Heart right ventricle (tissue), 16 donors: ENCODE measurements at places on chromosomes 2 and 18. TPM values are rescaled to one million over a fixed set of nuclear protein-coding genes. Genes with fewer than 3 reads are reported as not detected.
A peak's percentile ranks its signal among the peaks of the same experiment; 100 is the strongest.

- DNase-seq: no peak
Observed at GRCh38 chr2:48722391-48722790, 33.1 kb downstream of the LHCGR start.

DNA sequence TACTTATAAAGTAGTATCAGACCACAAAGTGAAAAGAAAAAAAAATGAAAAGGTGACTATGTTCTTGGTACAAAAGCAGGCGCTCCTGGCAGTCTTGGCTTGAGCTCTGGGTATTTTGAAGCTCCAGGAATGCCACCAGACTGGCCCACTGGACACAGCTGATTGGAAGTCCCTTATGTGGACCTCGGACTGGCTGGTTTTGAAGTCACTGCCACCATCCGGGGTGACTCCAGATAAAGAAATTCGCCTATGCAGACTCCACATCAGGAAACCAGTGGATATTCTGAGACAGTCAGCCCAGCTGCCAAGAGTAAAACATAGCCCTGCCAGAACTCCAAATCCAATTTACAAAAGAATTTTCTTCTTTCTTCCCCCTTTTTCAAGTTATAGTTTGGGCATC, 28.0 kb downstream of the ACKR3 start:
- DNase-seq: no peak

- DNase-seq: no peak
Observed at GRCh38 chr18:7147399-7147798, 29.8 kb upstream of the LAMA1 start.

GRCh38 chr2:85459771-85460170, 41.3 kb downstream of the SH2D6 start:
- DNase-seq: no peak

GRCh38 chr2:178825183-178825582, 18.0 kb upstream of the TTN start:
- no peak for DNase-seq

The RAB6C gene
- 0.09 TPM for total RNA-seq

DNA sequence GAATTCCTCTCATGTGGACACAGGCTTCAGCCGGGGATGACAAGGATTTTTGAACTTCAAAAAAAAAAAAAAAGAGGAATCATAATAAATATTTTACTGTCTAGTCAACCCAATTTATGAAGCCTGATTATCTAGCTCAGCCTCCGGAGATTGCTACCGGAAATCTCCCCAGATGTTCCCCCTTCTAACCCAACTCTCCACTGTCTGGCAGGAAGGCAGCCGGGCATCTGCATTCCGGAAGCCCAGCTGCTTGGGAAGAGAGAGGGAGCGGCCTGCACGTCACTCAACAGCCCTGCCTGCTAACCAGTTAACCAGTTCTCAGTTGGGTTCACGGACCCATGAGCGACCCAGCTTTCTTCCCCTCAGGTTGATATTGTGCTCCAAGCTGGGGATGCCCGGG, 87.2 kb upstream of the POU3F3 start:
- no peak for DNase-seq

The SCYGR8 gene
- total RNA-seq: not detected

DNA sequence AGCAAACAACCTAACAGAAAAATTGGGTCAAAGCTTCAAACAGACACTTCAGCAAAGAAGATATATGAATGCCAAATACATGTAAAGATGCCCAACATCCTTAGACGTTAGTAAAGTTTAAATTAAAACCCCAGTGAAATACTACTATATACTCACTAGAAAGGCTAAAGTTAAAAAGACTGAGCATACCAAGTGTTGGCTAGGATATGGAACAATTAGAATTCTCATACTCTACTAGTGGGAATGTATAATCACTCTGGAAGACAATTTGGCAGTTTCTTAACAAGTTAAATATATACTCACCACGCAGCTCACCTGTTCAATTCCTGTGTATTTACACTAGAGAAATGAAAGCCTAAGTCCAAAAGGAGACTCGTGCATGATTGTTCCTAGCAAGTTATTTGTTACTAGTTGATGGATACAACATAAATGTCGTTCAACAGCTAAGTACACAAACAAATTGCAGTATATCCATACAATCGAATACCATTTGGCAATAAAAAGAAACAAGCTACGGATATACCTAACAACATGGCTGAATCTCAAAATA, 183.7 kb upstream of the ZFP36L2 start:
- no peak for DNase-seq

GRCh38 chr2:117674172-117674571, 140.3 kb upstream of the DDX18 start:
- no peak for DNase-seq

The PPM1B gene
- total RNA-seq: 56.0 TPM

The VWA3B gene
- total RNA-seq: 0.96 TPM

DNA sequence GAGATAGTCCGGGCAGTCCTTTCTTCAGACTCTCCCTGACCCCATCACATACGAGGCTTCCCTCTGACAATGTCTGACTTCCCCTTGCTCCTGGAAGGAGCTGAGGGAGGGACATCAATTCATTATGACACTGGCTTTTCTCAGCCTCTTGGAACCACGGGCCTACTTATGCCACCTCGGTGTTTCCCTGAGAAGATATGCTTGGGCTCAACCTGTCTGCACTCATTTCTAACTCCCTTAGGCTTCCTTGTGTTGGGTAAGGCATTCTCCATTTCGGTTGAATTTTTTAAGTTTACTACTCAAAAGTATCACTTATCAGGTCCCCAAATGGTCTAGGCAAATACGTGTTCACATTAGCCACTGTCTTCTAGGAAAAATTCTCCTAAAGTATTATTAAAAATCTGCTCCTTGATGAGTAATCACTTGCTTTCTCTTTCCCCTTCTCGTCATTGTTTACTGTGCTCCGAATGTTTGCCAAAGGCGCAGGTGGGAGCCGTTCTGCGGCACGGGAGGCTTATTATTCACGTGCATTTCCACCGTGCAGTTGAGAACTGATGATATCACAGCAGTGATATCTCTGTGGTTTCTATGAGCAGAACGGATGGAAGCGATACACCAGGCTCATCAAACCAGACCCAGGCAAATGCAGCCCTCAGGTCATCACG, 33.1 kb downstream of the ARL4C start:
- DNase-seq: no peak

DNA sequence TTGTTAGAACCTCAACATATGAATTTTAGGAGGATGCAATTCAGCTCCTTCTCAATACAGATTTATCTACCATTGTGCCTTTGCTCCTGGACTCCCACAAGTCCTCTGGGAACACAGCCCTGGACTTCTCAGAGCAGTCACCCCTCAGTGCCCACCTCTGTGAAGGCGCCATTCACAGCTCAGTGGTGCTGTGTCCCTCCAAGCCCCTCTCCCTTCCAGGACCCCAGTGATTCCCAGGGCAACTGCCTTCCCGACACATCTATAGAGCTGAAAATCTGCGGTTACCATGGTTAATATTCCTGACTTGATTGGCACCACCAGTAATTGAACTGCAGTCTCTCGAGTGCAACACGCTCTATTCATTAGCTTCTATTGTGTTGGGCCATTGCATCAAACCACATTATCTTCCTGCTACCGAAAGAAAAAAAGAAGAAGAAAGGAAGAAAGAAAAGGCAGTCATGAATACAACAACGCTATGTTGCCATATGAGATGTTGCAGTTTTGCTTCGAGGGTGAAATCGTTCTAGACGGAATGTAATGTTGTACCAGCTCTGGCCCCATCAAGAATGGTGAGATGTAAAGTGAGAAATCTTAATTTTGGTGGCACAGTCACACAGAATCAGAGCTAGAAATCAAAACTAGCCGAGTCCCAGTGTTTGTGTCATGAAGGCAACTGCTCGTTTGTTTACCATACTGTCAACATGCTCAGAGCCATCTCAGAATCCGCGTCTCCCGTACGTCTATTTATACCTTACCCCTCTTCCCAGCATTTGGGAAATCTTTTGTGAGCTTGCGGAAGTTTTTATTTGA, 524.0 kb upstream of the ID2 start:
- DNase-seq: no peak

- no peak for DNase-seq
Observed at GRCh38 chr2:156890529-156891148, 366.9 kb upstream of the GALNT5 start.

The NXPH2 gene
- total RNA-seq: not detected

DNA sequence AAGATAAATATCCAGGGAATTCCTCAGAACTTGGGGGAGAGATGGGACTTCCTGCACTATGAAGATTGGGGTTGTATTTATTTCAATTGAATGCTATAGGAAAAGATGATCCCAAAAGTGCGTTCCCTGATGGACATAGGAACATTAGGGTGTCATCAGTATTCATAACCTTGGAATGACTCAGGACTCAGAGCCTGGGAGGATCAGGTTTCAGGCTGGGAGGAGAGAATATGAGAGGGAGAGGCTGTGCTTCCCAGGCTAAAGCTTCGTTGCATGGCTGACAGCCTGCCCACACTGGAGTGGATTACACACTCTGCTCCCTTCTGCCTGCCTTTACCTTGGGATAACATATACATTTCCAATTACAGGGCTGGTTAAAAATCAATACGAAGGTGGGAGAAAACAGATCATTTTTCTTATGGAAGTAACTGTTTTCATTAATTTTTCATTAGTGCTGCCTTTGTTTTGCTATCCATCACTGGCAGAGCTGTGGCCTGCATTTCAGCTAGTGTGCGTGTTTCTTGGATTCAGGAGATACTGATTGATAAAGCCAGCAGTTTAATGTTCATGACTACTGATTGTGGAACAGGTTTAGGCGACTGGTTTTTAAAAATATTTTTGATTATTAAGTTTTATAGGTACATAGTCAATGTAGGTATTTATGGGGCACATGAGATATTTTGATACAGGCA, 118.7 kb downstream of the KCTD1 start:
- no peak for DNase-seq

DNA sequence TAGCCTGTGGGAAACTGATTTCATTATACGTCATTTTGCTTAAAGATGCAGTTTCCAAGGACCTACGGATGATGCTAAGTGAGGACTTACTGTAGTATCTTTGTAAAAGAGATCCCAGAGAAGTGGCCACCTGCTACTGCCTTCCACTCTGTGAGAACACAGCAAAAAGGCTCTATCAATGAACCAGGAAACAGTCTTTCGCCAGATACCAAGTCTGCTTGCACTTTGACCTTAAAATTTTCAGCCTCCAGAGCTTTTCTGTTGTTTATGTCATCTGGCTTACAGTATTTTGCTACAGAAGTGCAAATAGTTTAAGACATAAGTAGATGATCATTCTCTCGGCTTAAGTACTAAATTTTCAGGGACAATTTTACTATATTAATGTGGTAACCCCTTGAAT, 847.9 kb upstream of the CHAC2 start:
- DNase-seq: no peak

The RELCH gene
- 17.4 TPM for total RNA-seq

GRCh38 chr18:47254341-47254939, 3.0 kb upstream of the SKOR2 start:
- peak; percentile 40 for DNase-seq

DNA sequence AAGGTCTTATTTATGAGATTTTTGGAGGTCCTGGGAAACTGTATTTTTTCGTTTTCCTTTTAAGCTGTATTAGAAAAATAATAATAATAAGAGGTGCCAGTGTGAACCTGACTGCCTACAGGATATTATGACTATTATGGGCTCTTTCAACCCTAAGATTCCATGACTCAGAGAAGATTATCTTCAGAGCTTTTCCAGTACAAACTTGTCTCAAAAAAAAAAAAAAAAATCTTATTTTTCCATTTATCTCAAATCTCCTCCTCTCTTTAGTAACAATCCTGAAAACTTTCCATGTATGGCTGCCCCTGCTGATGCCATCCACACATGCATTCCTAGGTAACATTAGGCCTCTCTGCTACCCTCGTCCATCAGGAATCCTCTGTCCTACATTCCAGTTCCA, 36.7 kb upstream of the RPE start:
- no peak for DNase-seq

- DNase-seq: no peak
Observed at GRCh38 chr18:2302012-2302411, 269.3 kb downstream of the METTL4 start.

GRCh38 chr2:12068796-12069538, 322.5 kb downstream of the LPIN1 start:
- no peak for DNase-seq

DNA sequence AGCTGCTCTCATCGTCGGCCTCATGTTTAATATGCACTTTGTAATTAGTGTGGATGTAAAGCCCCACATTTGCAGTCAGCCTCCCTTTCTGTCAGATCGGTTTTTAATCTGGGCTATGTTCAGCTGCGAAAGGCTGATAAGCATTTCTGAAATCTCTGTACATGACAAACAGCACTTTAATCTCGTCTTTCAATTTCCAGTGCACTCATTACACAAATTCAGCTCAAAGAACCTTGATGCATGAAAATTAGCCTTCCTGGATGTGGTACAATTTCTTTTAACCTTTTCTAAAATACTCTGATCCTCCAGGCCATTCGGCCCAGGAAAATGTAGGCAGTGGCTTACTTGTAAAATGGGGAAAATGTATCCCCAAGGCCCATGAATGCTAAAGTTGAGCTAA, 265.1 kb downstream of the RND3 start:
- DNase-seq: no peak

- DNase-seq: no peak
Observed at GRCh38 chr18:26482569-26482968, 65.8 kb downstream of the KCTD1 start.

DNA sequence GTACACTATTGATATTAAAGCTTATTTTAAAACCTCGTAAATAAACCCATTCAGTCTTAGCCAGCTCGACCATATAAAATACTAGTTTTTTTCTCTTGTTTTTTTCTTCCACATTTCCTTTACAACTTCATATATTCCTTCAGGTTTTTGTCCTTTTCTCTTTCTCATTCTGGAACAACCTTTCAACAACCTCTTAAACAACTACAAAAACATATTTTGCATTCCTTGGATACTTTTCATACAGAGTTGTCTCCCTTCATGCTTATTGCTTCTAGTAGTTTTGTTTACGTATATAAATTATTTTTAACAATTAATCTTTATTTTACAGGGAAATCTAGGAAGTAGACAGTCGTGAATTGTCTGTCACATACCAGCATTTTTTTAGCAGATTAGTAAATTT, 41.2 kb downstream of the COMMD1 start:
- DNase-seq: no peak

DNA sequence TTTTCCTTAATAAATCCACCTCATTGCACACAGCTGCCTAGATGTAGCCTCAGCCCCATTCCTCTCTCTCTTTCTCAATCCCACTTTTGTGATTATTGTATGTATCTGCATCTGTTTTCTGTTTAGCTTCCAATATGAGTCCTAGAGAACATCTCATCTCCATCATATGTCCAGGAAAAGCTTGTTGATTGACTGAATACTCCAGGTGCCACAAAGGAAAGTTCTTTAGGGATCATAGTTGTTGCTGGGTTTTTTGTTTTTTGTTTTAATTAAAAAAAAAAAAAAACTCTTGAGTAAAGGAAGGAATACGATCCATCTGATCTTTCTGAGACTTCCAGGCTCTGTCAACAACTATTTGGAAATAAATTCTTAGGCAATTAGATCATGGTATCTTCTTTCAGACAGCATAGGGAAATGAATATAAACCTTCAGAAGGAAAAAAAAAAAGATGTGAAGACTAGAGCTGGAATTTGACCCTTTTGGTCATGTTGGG, 42.5 kb downstream of the KIAA2012 start:
- no peak for DNase-seq

- no peak for DNase-seq
Observed at GRCh38 chr2:45542013-45542412, 69.1 kb downstream of the SRBD1 start.

GRCh38 chr18:54766634-54767033, 61.6 kb upstream of the RAB27B start:
- no peak for DNase-seq

The PSMA8 gene
- total RNA-seq: not detected
